ENCODE measurements at places on chromosomes 16 and 17.

DNA sequence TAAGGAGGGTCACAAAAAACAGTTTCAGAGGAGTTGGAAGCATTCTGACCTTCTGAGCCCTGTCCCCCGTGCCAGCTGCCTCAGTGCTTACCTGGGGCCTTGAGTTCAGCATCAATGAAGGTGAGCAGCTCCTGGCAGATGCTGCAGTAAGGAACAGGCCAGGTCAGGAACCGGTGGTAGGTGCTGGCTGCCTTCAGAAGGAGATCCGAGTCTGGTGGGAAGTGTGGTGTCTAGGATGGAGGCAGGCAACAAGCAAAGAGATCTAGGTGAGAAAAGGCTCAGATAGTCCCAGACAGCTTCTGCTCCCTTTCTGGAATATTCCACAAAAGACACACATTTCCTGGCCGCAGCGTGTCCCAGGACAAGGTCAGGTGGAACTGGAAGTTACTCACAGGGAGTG is 37.2 kb upstream of the PIK3R6 start:
- no peak for DNase-seq

DNA sequence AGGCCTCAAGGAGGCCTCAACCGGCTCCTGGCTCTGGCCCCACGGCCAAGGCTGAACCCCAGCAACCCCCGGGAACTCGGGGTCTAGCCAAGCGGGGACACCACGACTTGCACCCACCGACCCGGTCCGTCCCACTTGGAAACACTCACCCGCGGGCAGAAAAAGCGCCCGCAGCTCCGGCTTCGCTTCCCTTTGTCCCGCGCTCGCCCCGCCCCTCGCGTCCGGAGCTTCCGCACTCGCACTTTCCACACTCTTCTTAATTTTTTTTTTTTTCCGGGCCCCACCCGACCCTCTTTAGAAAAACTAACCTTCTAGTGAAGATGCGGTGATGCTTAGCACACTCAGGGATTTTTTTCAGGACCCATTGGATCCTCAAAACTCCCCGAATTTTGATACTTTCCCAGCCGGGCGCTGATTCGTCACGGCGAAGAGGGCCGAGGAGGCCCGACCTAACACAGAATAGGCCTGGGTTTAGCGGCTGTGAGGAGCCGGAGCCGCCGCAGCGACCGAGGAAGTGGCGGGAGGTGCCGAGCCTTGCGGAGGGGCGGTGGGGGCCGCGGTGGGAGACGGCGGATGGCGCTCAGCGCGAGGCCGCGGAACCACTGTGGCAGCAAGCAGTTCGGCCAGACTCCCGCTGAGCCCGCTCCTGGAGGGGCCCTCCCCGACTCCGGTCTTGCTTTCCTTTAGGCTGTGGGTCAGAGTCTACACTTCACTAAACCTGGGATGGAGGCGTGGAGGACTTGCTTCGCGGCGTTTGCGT is at the start of gene SMARCE1:
SMARCE1 (minus strand) TSS at position 195 of the 760 bp plus-strand sequence. CDS start 2,016 bp downstream, outside the sequence.
- DNase-seq = peak; percentile 77

GRCh38 chr16:68396481-68396880 is 51.8 kb downstream of the SMPD3 start:
- no peak for DNase-seq

- DNase-seq = no peak
Measured at GRCh38 chr17:34527136-34527907, 52.1 kb upstream of the TMEM132E start.

DNA sequence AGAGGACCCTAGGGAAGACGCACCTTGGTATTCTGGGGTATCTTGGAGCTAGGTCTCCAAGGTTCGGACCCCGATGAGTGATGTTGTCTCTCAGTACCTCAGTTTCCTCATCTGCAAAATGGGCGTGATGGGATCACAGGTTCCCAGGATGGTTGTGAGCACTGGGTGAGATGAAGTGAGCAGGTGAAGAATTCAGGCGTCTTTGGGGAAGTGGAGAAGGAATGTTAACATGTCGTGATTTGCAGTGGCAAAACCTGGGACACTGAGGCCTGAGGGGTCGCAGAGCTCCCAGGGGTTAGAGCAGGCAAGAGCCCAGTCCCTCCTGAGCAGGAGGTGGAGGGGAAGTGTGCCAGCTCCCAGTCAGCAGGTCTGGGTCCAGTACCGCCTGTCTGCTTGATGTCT is 215.1 kb upstream of the GSE1 start:
- DNase-seq = no peak

GRCh38 chr16:9847146-9847545 is 335.1 kb downstream of the GRIN2A start:
- DNase-seq = no peak

DNA sequence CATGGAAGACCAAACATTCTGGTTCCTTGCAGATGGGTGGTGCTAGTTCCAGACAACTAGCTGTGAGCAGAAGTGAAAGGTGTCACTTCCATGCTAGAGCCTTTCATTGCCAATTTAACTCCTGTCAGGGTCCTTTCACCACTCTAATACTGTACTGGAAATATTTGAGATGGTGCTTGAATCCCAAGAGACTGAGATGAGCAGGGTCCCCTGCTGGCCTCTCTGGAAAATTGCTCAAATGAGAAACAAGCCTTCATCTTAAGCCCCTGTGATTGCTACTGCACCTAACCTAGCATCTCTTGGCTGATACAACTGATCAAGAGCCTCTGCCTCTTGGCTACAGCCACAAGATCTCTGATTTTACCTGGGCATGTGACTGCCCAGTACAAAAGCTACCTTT is 7.4 kb upstream of the VAC14 start:
- DNase-seq = no peak

GRCh38 chr17:32763855-32764439 is 113.0 kb downstream of the MYO1D start:
- DNase-seq = no peak

DNA sequence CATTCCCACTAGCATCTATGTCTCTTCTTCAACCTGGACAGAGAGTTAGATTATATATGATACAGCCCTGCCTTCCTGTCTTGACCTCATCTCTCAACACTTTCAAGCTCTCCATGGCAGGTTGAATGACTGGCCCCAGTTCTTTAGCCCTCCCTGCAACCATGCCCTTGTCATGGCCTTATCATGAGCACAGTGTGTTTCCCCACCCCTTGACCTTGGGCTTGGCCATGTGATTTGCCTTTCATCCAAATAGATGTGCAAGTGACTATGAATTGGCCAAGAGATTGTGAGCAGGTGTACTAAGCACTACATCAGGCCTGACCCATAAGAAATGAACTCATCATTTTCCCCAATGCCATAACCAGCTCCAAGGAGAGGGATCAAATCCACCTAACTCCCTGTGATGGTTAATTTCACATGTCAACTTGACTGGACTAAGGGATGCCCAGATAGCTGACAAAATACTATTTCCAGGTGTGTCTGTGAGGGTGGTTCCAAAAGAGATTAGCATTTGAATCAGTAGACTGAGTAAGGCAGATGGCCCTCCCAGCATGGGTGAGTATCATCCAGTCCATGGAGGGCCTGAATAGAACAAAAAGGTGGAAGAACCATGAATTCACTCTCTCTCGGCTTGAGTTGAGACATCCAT is 97.4 kb downstream of the SLC39A11 start:
- no peak for DNase-seq

- DNase-seq = no peak
Measured at GRCh38 chr17:48030531-48030930, 7.1 kb downstream of the COPZ2 start.

DNA sequence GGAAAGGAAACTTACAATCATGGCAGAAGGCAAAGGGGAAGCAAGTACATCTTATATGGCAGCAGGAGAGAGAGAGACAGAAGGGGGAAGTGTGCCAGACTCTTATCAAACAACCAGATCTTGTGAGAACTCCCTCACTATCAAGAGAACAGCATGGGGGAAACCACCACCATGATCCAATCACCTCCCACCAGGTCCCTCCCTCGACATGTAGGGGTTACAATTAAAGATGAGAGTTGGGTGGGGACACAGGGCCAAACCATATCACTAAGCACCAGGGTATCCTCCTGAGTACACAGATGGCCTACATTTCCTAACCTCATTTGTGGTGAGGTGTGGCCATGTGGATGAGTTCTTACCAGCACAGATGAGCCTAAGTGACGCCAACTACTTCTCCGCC is 348.6 kb upstream of the ZFHX3 start:
- no peak for DNase-seq

DNA sequence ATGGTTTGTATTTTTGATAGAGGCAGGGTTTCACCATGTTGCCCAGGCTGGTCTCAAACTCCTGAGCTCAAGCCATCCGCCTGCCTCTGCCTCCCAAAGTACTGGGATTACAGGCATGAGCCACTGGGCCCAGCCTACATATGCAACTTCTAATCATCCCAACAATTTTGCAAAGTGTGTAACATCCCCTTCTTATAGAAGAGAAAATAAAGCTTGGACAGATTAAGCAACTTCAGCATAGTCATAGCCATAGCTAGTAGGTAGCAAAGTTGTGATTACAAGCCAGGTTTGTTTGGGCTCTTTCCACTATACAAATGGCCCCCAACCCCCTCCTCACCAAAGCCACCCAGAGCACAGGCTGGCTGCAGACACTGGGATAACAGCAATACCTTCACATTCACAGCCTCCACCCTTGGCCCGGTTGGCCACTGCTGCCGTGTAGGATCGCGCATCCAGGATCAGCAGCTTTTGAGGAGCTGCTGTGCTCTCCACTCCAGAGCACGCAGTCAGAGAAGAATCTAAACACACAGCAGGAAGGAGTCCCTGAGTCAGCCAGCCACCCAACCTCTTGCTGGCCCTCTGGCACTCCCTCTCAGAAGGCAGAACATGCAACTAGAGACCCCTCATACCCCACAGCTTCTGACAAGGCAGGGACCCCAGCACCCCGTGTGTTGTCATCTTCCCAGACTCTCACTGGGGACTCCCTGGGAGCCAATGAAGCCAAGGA is 7.9 kb downstream of the MTMR4 start:
- DNase-seq = no peak

DNA sequence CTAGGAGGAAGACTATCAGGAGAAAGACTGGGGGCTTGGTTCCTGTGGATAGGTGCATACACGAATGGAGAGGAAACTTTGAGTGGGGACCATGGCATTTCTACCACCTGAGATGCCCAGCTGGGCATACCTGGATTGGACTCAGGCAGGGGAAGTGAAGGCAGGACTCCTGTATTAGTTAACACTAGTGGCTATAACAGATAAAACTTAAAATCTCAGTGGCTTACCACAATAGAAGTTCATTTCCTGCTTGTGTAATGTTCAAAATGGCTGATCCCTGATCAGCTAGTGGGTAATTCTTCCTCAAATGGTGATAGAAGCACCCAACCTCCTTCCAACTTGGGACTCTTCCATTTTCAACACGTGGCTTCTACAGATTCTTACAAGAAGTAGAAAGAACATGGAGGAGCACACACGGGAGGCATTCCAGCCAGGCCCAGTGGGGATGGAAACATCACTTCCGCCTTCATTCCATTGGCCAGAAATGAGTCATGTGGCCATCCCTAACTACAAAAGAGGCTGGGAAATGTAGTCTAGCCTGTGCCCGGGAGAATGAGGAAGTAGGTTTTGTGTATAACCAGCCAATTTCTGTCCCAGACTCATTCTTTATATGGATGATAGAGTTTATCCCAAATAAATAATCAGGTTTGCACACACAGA is 112.1 kb downstream of the UTP18 start:
- peak; percentile 11 for DNase-seq

GRCh38 chr17:40443196-40443987 is at the start of gene IGFBP4:
IGFBP4 (plus strand) TSS chr17:40443450; CDS start chr17:40443736, 286 bp downstream.
- DNase-seq = peak; percentile 75

DNA sequence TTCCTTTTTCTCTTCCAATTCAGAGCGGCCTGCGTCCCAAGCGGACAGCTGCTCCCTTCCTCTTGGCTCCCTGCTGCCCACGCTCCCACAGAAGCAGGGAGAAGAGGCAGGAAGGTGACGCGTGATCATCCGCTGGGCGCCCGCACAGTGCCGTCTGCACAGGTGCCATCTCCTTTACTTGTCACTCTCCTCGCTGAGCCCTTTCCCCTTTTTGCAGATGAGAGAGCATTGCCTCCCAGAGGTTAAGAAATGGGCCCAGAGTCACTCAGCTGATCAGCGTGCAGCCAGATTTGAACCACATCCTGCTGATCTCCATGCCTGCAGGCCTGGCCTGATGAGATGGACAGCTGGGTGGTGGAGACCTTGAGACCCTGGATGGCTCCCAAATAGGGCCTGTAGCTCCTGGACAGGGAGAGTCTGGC is 299.8 kb downstream of the SEC14L1 start:
- DNase-seq = no peak

- no peak for DNase-seq
Measured at GRCh38 chr17:35160354-35161201, 13.0 kb downstream of the UNC45B start.

GRCh38 chr16:1877804-1878203 is 5.8 kb upstream of the MEIOB start:
- DNase-seq = no peak

- no peak for DNase-seq
Measured at GRCh38 chr16:87042551-87043230, 274.5 kb downstream of the C16orf95 start.

DNA sequence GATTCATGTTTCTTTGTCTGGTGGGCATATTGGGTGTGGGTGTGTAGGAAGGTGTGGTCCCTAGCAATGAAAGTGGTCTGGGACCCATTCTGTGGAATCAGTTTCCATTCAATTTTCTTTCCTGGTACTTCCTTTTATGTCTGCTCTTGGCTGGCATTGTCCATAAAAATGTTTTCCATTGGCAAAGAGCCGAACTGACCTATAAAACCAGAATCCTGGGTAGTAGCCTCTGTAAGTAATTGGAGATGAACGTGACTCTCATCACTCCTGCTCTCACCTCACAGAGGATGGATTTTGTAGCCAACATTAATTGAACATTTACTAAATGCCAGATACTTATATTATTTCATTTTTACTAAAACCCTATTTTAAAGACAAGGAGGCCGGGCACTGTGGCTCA is 66.5 kb upstream of the IRX3 start:
- DNase-seq = no peak

DNA sequence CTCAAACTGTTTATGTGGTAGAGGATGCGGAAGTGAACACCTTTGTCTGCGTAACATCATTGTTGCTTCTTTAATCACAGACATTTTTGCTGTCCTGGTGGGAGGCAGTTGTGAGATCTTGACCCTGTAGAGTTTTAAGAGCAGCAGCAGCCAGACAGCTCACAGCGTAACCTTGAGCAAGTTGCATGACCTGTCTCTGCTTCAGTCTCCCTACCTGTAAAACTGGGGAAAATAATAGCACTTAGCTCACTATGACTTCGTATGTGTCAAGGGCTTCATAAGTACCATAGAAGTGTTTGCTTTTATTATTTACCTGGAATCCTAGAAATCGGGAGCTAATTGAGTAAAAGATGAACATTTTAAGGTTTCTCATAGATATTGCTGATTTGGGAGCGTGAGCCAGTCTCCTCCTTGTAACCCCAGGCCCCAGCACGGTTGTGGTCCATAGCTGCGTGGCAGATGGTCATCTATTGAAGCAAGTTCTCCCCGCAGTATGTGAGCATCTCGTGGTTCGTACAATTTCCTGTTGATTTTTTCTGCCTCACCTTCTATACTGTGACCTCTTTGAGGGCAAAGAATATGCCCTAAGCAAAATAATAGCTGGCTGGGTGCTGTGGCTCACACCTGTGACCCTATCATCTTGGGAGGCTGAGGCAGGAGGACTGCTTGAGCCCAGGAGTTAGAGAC is 34.4 kb downstream of the GPRC5B start:
- DNase-seq = no peak

GRCh38 chr16:66220702-66221101 is 145.8 kb upstream of the CDH5 start:
- no peak for DNase-seq

All from memory B cell (primary cell).